ENCODE measurements at places on chromosomes 11 and 22.
A peak's percentile ranks its signal among the peaks of the same experiment; 100 is the strongest.

DNA sequence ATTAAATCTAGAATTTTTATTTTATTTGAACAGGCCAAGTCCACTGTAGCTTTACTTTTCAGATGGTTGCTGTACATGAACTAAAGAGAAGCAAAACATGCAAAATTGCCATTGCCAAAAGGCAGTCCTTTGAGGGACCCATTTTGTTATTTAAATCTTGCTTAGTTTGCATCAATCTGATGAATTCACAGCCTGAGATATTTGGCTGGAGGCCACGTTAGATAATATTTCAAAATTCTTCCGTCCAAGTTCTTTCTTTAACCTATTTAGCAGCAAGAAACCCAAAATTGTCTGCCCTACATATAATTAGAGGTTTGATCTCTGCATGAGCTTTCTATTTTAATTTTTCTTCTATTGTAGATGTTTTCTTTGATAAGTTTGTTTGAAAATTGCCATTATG is 1706.9 kb upstream of the RAG2 start:
- no peak for DNase-seq

GRCh38 chr11:10385696-10386095 is 69.4 kb upstream of the AMPD3 start:
- DNase-seq, result no peak

GRCh38 chr11:67507864-67508485 is at the start of gene CDK2AP2:
Gene CDK2AP2 (minus strand): TSS chr11:67508162. CDS start chr11:67508082, 80 bp downstream.
- peak; percentile 96 for DNase-seq

- peak; percentile 36 for DNase-seq
Measured at GRCh38 chr22:46053563-46054090, 76.7 kb upstream of the WNT7B start.

- no peak for DNase-seq
Measured at GRCh38 chr11:3104961-3105790, 48.0 kb upstream of the CARS1 start.

DNA sequence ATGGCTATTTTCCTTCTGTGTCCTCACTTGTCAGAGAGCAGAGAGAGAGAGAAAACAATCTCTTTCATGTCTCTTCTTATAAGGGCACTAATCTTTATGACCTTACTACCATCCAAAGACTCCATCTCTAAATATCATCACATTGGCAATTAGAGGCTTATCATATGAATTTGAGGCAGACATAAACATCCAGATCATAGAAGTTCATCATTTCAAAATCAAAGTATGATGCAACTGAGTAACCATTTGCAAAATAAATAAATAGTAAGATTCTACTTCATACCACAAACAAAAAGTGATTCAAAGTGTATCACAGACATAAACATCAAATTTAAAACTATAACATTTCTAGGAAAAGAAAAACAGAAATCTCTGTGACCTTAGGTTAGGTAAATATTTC is 504.7 kb upstream of the ARHGAP42 start:
- DNase-seq, result no peak

DNA sequence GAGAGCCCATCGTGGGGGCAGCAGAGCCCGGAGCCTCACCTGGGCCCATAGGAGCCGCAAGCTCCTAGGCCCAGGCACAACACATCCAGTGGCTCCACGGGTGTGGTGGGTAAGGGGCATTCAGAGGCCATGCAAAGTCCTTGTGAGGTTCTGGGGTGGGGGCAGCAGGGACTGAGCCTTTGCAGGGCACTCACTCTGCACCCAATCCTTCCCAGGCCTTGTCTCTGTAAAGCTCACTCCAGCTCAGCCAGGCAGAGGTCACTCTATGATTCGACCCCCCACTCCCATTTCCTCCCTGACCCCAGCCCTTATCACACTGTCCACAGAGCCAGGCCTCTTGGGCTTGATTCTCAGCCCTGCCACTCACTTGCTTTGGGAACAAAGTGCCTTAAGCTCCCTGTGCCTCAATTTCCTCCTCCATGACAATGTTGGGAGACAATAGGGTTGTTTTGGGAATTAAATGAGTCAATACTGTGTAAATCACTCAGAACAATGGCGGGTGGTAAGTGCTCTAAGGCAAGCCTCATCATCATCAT is 46.6 kb downstream of the LRRC32 start:
- no peak for DNase-seq

GRCh38 chr11:110162216-110162615 is 69.0 kb downstream of the ZC3H12C start:
- DNase-seq, result no peak

GRCh38 chr22:47012589-47013370 is 250.3 kb downstream of the TBC1D22A start:
- DNase-seq, result no peak

GRCh38 chr11:119865661-119866156 is 136.7 kb upstream of the NECTIN1 start:
- no peak for DNase-seq

GRCh38 chr11:84136926-84137325 is 850.8 kb upstream of the CCDC90B start:
- no peak for DNase-seq

GRCh38 chr11:111193924-111194490 is 51.5 kb upstream of the POU2AF2 start:
- no peak for DNase-seq

GRCh38 chr11:78217650-78218541 is 29.2 kb downstream of the USP35 start:
- DNase-seq, result no peak

GRCh38 chr11:122215244-122215992 is 99.4 kb upstream of the BLID start:
- peak; percentile 13 for DNase-seq

DNA sequence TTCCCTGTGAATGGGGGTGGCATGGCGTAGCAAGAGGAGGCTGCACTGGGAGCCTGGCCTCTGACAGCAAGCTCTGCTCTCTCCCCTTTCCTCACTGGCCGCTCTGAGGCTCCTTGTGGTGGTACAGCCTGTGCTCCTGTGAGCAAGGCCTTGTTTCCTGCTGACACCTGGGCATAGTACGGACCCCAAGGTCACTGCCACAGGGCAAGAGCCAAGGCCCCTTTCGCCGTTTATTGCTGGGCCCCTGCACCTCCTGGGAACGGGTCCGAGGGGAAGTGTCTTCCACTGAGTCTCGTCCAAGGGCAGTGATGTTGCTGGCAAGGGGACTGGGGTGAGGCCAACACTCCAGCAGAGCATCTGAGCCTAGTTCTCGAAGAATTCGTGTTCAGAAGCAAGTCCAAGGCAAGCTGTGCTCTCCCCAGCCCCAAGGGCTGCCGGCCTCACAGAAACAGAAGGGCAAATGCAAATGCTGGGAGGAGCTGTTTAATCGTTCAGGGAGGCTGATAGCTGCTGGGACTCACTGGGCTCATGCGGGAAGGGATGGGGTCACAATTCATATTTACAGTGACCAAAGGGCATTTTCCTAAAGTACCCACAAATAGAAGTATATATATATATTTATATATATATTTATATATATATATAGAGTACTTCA is 15.9 kb upstream of the TTLL12 start:
- DNase-seq, result no peak

GRCh38 chr11:101470881-101471520 is 112.8 kb downstream of the TRPC6 start:
- DNase-seq, result no peak

- no peak for DNase-seq
Measured at GRCh38 chr11:20489948-20490347, 102.4 kb downstream of the PRMT3 start.

DNA sequence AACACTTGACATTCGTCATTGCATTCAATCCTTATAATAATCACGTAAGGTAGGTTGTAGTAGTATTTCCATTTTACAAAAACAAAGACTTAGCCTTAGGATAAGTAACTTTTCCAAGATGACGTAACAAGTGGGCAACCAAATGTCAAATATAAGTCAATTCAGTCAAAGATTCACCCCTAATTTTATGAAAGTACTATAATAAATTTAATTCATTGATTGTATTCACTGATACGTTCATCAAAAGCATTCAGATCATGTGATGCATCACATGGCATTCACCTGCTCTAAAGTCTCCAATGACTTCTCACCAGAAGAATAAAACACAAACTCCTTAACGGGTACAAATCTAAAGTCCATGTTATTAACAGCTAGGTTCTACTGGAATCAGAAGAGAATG is 2.1 kb downstream of the KIF18A start:
- DNase-seq, result no peak

- no peak for DNase-seq
Measured at GRCh38 chr11:26541870-26542269, 30.2 kb downstream of the MUC15 start.

- no peak for DNase-seq
Measured at GRCh38 chr22:17825876-17826550, 51.7 kb upstream of the BID start.
